ENCODE measurements at places on chromosomes 12 and 14.

DNA sequence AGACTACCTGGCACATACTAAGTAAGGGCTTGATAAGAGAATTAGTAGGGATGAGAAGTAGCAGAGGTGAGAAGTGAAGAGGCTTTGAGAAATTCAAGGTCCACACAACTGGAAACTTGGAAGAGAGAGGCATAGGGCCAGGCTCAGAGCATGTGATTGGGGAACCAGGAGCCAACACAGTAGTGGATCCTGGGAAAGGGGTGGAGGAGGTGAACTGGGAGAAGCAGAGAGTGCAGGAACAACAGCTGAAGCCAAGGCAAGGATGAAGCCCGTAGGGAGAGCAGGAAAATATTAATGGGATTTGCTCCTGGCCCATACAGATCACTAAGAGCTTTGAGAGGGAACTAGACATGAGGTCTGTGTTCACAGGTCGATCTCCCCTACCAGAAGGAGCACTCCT is 1.4 kb upstream of the ITGB7 start:
- no peak for DNase-seq

- no peak for DNase-seq
These were observed 14.2 kb downstream of the FRS2 start for GRCh38 chr12:69484428-69484827.

DNA sequence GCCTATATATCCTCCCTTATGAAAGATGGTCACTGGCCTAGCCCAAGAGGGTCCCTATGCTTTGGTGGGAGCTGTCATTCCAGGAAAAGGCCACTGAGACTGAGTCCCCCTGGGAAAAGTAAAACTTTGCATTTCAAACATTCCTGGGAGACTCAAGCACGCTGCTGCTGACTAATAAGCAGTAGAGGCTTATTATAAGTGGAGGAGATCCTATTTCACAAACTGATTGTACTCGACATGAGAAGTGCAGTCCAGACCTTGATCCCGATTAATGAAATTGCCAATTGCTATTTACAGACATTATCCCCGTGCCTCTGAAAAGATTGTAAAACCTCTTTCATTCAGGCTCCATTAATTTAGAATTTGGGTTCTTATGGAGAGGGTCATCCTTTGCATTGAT is 96.6 kb downstream of the EMP1 start:
- DNase-seq, result no peak

- DNase-seq, result no peak
These were observed 281.1 kb downstream of the ERC1 start for GRCh38 chr12:1272142-1272541.

- DNase-seq, result no peak
These were observed 93.0 kb upstream of the TMPO start for GRCh38 chr12:98422359-98422758.

- no peak for DNase-seq
These were observed 78.7 kb downstream of the SPTB start for GRCh38 chr14:64801046-64801445.

DNA sequence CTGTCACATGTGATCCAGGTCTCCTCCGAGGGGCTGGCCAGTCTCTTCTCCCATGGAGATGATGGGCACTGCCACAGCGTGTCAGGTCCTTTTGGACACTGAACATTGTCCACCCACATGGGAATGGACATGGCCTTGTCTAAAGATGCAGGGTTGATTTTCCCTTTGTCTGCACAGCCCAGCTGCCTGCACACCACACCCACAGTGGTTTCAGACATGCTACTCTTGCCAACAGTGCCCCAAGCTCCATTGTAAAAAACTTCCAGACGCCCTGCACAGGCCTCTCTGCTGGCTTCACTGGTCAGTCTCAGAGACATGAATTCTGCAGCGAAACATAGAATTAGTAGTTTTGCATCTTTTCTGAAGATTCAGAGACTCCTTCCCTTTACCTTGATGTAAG is 18.5 kb downstream of the CD163 start:
- no peak for DNase-seq

DNA sequence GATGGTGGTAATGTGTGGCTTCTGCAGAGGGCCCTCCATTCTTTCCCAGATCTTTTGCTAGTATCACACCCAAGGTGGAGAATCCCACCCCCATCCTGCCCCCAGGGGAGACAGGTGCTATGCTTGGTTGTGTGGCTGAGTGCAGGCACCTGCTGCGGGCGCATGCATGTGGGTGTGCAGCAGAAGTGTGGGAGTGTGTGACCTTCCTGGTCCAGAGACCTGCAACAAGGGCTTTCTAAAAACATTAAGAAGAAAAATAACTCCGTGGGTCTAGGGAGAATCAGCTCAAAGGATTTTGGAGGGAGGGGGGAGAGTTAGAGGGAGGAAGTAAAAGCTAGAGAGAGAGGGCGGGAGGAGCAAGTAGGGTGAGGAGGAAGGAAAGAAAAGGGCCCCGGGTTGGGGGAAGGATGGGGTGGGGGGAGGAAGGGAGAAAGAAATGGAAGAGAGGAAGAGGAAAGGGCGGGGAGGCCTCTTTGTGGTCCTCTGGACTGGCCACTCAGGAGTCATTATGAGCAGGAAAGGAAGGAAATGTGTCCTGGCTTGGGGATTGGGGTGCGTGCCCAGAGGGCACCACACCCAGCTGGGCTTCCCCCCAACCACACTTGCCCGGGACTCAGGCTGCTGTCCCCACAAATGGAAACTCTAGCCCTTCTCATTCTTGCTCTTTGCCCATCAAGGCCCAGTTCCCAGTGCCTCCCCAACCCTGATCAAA is 3.1 kb upstream of the FIGNL2 start:
- no peak for DNase-seq

- DNase-seq, result no peak
These were observed 54.9 kb downstream of the TRMT5 start for GRCh38 chr14:60926002-60926401.

GRCh38 chr12:77980782-77981181 is 150.1 kb downstream of the NAV3 start:
- DNase-seq, result no peak

DNA sequence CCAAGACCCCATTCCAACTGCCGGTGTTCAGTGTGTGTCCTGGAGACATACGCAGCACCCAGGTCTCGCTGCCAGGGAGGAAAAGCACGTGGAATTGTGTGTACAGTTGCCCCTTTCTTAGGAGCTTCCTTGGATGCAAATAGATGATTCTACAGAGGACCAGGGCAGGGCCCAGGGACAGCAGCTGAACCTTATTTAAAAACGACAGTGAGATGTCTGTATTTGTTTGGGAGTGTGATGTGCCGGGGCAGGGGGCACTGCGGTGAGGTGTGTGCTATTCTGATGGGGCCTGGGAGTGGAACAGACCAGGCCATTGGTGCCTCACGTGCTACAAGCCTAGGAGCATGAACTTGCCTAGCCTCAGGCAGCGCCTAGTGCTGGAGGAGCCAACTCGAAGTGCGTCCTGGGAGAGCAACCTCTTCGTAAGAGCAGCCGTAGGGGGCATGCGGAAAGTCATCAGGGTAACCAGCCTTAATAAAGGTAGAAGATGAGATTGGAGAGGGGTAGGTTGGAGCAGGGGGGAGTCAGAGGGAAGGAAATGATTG is 98.3 kb upstream of the ESRRB start:
- DNase-seq, result peak; percentile 49

DNA sequence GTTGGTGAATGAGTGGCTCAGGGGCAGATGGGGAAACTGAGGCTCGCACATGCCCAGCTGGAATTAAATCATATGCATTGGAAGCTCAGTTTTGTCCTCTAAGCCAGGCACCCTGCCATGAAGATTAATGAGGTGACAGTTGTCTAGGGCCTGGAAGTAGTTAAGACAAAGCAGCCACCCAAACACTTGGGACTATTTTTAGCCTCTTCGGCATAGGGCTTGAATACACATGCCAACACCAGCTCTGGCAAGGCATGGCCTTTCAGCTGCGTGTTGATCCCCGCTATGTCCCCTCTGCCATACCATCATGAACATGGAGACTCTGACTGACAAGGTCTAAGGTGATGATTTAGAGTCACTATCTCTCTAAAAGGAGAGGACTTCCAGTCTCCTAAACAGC is 250.2 kb downstream of the KSR2 start:
- no peak for DNase-seq

GRCh38 chr12:40105515-40106201 is at the start of gene SLC2A13:
Gene SLC2A13, minus strand, starts transcription at chr12:40106081. Its CDS starts 273 bp downstream, at chr12:40105808.
- no peak for DNase-seq

GRCh38 chr14:20383032-20383431 is 30.3 kb downstream of the TEP1 start:
- DNase-seq, result no peak

Measured in vagina (tissue), 2 donors.